ENCODE measurements at places on chromosomes 13 and 19.

DNA sequence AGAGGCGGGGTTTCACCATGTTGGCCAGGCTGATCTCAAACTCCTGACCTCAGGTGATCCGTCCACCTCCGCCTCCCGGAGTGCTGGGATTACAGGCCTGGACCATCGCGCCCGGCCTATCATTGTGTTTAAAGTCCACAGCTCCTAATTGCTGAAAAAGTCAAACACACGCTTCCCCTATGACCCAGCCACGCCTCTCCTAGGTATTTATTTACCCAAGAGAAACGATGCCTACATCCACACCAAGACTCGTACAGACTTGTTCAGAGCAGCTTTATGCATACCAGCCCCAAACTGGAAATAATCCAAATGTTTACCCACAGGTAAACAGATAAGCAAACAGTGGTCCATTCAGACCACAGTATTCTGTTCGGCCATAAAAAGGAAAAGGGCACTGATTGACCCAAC lies 15.1 kb downstream of the ZNRF4 start:
- no peak for DNase-seq

- no peak for DNase-seq
These were observed 3.6 kb downstream of the DMAC2 start for GRCh38 chr19:41435936-41436673.

DNA sequence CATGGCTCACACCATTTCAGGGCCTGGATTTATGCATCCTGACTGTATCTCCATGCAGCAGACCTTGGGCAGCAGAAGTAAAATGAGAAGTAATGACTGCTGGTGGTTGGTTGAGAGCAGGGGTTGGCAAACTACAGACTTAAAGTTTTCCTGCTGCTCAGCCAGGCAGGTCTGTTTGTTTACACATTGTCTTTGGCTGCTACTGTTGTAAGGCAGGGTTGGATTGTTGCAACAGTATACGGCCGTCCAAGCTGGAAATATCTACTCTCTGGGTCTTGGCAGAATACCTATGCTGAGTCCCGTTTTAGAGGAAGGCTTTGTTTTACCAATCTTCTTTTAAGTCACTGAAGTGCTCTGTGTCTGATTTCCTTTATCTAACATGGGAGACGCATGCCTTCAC lies 13.5 kb downstream of the SNRNP70 start:
- DNase-seq: no peak

- DNase-seq: no peak
These were observed 12.0 kb downstream of the FPR1 start for GRCh38 chr19:51739466-51740213.

- no peak for DNase-seq
These were observed 568.5 kb downstream of the SLITRK6 start for GRCh38 chr13:85230691-85231093.

GRCh38 chr13:106562301-106562700 lies 5.6 kb downstream of the ARGLU1 start:
- no peak for DNase-seq

DNA sequence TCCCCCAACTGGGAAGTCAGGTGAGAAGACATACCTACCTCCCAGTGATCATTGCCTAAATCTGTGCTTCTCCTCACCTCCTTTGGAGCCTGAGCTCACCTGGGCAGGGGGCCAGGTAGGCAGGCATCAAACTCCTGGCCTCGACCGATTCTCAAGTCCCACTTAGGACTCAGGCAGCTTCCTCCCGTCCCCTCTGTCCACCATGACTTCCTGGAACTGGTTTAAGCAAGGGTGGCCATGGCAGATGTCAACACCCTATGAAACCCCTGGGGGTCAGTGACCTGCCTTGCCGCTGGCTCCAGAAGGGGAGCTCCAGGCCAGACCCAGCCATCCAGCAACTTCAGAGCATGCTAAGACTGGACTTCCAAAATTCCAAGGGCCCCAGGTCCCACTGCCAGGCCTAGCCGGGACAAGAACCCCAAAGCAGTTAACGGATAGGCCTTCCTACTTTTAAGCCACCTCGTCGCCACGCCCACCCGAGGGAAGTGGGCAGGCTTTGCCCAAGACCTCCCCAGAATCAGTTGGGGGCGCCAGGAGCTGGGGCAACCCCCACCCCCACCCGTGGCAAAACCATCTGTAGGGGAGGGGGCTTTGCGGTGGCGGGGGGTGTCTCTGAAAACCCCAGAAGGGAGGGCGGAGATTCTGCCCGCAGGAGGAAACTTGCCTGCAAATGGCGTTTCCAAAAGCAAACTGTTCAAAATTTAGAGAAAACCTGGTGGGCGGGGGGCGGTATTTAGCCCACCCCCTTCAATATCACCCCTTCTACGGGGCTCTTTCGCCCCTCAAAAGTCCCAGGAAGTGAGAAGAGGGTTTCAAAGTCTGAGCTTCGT lies 657 bp downstream of the PLIN3 start:
- DNase-seq: peak; percentile 26

- no peak for DNase-seq
These were observed 204.0 kb upstream of the GPR12 start for GRCh38 chr13:26964278-26965250.

DNA sequence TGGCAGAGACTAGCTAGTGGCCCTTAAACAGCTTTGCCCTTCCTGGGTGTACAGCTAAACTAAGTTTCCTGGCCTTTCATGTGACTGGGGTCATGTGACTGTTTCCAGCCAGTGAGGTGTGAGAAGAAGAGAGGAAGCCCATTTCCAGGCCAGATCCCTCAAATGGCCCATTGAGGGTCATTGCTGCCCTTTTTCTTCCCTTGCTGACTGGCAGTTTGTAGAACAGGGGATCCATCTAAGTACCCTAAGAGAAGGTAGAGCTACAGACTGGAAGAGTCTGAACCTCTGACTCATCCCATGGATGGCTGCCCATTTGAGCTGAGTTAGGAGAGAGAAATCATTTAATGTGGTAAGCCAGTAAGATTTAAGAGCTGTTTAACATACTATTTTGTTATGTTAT lies 2.8 kb downstream of the SWSAP1 start:
- DNase-seq: no peak

DNA sequence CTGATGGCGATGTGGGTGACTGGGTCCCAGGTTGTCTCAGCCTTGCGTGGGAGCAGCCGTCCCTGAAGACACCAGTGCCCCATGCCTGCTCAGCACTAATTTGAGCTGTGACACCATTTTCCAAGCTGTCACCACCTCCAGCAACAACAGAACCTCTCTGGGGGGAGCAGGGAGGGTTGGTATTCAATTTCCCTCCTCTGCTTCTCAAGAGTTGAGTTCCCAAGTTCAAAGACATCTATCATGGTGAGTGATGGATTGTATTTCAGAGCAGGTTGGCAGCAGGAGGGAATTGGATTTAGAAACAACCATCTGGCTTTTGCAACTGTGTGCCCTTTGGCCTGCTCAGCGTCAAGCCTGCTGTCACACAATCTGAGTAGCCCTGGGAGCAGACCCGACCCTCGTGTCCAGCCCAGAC lies 46.9 kb upstream of the UQCRFS1 start:
- no peak for DNase-seq

GRCh38 chr19:3153286-3154230 lies 17.7 kb downstream of the GNA15 start:
- no peak for DNase-seq

- no peak for DNase-seq
These were observed 6.8 kb downstream of the BICRA start for GRCh38 chr19:47615714-47616113.

- peak; percentile 73 for DNase-seq
These were observed 19.8 kb downstream of the STK24 start for GRCh38 chr13:98556968-98557631.

DNA sequence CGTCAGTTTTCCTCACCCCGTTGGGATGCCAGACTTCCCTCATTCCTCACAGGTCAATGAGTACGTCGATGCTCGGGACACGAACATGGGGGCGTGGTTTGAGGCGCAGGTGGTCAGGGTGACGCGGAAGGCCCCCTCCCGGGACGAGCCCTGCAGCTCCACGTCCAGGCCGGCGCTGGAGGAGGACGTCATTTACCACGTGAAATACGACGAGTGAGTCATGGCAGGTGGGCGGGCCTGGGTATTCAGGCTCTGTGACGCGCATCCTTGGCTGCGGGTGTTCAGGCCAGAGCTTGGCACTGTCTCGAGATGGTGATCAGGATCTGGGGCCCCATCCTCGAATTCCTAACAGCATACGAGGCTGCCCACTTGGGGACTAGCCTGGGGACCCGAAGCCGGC lies 21.4 kb downstream of the UHRF1 start:
- no peak for DNase-seq

GRCh38 chr19:31591258-31591657 lies 242.0 kb upstream of the TSHZ3 start:
- no peak for DNase-seq

- no peak for DNase-seq
These were observed 31.7 kb upstream of the PCDH8 start for GRCh38 chr13:52879950-52880741.

GRCh38 chr13:30194906-30195305 lies 112.4 kb downstream of the KATNAL1 start:
- DNase-seq: no peak

DNA sequence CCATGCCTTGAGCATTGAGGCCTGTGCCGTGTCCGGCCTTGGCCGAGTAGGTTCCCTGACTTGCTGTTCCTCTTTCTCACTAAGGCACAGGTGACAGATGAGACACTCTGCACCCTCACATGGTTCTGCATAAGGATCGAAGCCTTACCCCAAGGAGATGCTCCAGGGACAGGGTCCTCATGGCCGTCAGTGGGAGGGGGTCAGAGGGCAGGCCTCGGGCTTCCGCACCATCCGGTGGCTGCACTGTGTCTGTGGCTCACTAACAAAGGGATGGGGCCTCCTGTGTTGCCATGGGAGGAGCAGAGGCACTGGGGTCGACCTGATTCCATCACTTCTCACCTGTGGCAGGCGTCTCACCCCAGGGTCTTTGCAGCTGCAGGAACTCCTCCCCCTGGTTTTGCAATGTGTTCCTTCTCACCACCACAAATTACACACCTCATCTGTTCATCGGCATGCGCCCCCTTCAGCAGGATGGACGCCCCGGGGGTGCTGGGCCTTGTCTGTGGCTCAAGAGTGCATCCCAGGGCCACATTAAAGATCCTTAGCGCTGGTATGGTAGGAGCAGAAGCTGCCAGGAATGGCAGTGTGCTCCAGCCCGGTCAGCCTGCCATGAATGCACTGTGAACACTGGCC lies 113.3 kb upstream of the SOX1 start:
- no peak for DNase-seq

GRCh38 chr13:59279028-59279427 lies 884.7 kb downstream of the DIAPH3 start:
- DNase-seq: no peak

- DNase-seq: no peak
These were observed 63.9 kb downstream of the LHFPL6 start for GRCh38 chr13:39538816-39539790.

GRCh38 chr19:39765091-39766076 lies 13.3 kb upstream of the LEUTX start:
- DNase-seq: peak; percentile 41

- no peak for DNase-seq
These were observed 84.3 kb downstream of the NUFIP1 start for GRCh38 chr13:44904967-44905366.

GRCh38 chr19:33089010-33089409 lies 8.0 kb downstream of the GPATCH1 start:
- no peak for DNase-seq

DNA sequence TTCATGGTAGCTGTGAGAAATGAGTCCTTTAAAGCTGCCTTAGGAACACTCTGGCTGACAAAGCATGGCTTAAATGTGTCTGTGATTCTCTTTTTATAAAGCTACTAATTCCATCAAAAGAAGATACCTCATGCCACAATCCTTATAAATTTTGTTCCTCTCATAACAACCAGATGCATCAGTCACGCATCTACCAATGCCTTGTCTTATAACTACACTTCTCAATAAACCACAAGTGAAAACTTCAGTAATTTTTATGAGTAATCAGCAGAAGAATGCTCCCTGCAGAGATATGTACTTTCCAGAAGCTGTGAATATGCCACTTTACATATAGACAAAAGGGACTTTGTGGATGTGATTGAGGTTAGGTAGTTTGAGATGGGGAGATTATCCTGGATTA lies 147.8 kb downstream of the SUCLA2 start:
- no peak for DNase-seq

- no peak for DNase-seq
These were observed 33.5 kb upstream of the SIN3B start for GRCh38 chr19:16795731-16796130.

GRCh38 chr19:50475101-50475568 lies 1.2 kb upstream of the EMC10 start:
- DNase-seq: no peak

- DNase-seq: no peak
These were observed 31.1 kb downstream of the NFIC start for GRCh38 chr19:3397266-3398022.

- DNase-seq: no peak
These were observed 14.4 kb downstream of the IL17D start for GRCh38 chr13:20717581-20718542.

DNA sequence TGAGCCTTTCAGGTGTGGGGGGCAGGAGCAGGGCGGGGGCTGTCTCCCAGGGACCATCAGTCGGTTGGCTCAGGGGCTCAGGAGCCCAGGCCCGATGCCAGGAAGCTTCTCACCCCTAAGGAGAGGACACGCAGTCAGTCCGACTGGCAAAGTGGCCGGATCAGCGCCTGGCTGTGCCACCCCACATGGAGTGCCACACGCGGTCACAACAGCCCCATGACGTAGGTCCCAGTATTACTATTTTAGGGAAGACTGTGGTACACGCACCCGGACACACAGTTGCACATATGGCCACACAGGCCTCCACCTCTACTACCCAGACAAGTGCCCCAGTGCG lies 29.3 kb upstream of the GRTP1 start:
- DNase-seq: no peak

DNA sequence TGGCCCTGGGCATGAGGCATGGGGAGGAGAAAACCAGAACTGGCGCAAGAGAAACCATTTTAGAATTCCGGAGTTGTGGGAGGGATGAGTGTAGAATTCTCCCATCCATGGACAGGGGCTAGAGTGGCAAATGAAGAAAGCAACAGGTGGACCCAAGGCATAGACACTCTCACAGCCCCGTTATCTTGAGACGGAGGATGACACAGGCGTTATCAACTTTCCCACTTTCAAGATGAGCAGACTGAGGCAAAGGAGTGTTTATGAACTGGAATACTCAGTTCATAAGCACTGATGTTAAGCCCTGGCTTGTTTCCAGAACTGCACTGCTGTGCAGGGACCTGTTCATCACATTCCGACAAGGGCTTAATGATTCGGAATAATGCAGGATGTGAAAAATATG lies 1.1 kb upstream of the GTF3A start:
- DNase-seq: no peak
